Osteoblast (primary cell): ENCODE measurements at places on chromosomes 7 and 10. TPM values are rescaled to one million over a fixed set of nuclear protein-coding genes. Genes with fewer than 3 reads are reported as not detected.

Gene SPDYE6
- total RNA-seq: not detected in 2 replicates

Gene ZPBP
- not detected in 2 replicates for total RNA-seq

Gene SSC4D
- 0.88 and 1.1 TPM in 2 replicates for total RNA-seq

Gene PTF1A
- not detected in 2 replicates for total RNA-seq

Gene SPAM1
- not detected in 2 replicates for total RNA-seq

Gene UPK3BL2
- 0.36 and 4.7 TPM in 2 replicates for total RNA-seq

Gene AGAP4
- 3.6 and 3.8 TPM in 2 replicates for total RNA-seq

Gene CNPY1
- total RNA-seq: not detected in 2 replicates

Gene ACADSB
- total RNA-seq: 8.5 and 9.4 TPM in 2 replicates

Gene VAX1
- not detected in 2 replicates for total RNA-seq

Gene ODAD2
- total RNA-seq: 0.59 and 0.72 TPM in 2 replicates

Gene CYCS
- total RNA-seq: 21.5 and 22.8 TPM in 2 replicates

DNA sequence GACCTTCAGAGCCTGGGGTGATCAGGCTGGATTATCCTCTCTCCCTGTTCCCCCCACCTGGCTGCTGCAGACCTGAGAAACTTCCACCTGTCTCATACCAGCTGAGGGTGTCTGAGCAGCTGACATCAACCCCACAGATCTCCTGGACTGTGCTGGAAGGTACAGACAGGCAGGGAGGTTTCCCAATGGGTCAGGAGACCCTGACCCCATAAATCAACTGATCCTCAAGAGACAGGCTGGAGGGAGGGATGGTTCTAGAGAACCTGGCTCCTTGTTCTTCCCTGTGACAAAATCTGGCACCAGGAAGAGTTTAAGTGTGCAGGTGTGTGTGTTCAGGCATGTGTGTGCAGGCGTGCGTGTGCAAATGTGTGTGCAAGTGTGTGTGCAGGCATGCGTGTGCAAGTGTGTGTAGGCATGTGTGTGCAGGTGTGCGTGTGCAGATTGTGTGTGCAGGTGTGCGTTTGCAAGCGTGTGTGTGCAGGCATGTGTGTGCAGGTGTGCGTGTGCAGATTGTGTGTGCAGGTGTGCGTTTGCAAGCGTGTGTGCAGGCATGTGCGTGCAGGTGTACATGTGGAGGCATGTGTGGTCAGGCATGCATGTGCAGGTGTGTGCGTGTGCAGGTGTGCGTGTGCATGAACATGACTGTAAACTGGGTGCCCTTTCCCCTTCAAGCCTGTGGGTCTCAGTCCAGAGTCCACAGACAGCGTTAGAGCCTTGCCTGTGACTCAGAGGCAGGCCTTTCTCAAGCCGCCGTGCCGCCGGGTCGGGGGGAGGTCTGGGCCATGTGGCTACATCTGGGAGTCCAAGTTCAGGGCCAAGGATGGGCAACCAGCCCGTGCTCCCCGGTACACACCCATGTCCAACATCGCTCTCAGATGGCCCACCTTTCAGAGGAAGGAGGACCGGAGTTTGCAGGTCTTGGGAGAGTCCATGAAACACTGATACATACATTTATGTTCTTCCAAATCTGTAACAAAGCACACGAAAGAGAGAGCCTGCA is 50.1 kb upstream of the ELN start:
- peak; percentile 96 for DNase-seq

- no peak for DNase-seq
Observed at GRCh38 chr7:150721970-150722373, 5.6 kb downstream of the GIMAP1 start.

- no peak for DNase-seq
Observed at GRCh38 chr10:114801411-114801813, 20.2 kb upstream of the FHIP2A start.

- no peak for DNase-seq
Observed at GRCh38 chr7:114629762-114630161, 215.1 kb downstream of the FOXP2 start.

- DNase-seq: no peak
Observed at GRCh38 chr10:3516234-3516922, 268.6 kb downstream of the KLF6 start.

- no peak for DNase-seq
Observed at GRCh38 chr7:17446340-17446739, 147.9 kb downstream of the AHR start.

DNA sequence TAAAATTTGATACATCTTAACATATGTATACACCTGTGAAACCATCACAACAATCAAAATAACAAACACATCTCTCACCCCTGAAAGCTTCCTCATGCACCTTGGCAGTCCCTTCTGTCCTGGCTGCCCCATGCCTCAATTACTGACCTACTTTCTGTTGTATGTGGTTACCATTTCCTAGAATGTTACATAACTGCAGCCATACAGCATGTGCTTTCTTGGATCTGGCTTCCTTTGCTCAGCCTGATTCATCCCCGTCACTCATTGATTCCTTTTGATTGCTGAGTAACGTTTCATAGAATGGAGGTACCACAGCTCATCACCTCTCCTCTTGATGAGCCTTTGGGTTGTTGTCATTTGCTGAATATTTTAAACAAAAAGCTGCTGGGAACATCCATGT is 165.3 kb downstream of the CELF2 start:
- no peak for DNase-seq

GRCh38 chr10:76942628-76943416 is 694.8 kb downstream of the KCNMA1 start:
- DNase-seq: no peak

DNA sequence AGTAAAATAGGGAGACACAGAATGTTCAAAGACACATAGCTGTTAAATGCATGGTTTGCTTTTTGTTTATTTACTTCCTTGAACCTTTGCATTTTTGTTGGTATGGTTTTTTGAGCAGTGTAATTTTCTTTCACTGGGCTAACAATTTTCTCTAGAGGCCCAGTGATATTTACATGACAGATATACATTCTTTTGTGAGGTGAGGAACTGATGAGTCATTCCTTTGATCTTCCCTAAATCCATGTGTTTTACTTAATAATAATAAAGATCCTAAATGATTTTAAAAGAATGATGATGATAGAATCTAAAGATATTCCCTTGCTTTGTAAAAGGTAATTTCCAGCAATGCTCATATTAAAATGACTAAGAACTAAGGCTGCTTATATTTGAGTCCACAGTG is 188.5 kb upstream of the ANK3 start:
- DNase-seq: no peak

- DNase-seq: no peak
Observed at GRCh38 chr10:14884082-14884481, 5.4 kb downstream of the SUV39H2 start.

DNA sequence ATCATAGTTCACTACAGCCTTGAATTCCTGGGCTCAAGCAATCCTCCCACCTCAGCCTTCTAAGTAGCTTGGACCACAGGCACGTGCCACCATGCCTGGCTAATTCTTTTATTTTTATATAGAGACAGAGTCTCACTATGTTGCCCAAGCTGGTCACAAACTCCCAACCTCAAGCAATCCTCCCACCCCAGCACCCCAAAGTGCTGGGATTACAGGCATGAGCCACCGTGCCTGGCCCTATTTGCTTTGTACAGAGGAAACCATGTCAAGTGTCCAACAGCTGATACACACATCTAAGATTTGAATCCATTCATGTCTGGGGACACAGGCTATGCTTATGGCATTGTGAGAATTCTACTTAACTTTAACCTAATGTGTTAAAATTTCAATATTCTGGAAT is 29.9 kb upstream of the MPP7 start:
- DNase-seq: no peak

DNA sequence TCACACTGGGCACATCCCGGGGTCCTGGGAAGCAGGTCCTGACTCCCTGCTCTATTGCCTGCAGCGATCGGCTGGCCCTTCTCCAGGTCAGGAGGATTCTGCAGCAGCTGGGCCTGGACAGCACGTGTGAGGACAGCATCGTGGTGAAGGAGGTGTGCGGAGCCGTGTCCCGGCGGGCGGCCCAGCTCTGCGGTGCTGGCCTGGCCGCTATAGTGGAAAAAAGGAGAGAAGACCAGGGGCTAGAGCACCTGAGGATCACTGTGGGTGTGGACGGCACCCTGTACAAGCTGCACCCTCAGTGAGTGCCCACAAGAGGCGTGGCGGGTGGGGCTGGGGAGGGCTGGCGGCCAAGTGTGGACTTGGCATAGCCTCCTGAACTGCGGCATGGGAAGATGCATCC is 12.8 kb upstream of the HK1 start:
- no peak for DNase-seq

GRCh38 chr7:33744293-33745075 is 160.9 kb upstream of the BMPER start:
- DNase-seq: no peak

- DNase-seq: no peak
Observed at GRCh38 chr10:104601166-104601565, 39.9 kb upstream of the SORCS3 start.

DNA sequence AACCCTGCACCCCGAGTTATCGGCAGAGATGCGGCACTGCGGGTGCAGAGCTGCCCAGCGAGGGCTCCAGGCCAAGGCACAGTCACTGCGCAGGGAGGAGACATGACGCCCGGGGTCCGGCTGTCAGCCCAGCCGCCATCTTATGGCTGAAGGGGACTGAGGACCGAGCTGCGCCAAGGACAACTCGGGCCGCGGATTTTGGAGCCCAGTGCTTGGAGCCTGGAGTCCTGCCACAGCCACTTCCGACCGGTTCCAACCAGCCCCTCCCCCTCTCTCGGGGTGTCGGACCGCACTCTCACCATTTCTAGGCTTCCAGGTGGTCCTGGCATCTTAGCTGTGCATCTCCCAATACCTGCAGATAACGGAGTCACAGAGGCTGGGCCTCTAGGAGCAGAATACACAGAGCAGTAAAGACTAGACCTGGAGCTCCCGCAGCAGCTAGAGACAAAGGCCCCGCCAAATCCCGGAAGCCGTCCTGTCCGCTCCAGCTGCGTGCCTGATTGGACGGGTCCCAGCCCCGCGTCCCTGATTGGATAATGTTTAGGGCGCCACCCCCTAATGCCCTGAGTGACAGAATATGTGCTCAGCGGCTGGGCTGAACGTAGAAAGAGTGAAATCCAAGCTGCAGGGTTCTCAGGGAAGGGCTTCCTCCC is at the start of gene ZNF680:
Gene ZNF680, minus strand, starts transcription at position 446 of the 653 bp plus-strand sequence. Its CDS starts 117 bp downstream, at position 329.
- DNase-seq: peak; percentile 98

GRCh38 chr7:158585721-158586498 is 1.7 kb downstream of the PTPRN2 start:
- DNase-seq: no peak

DNA sequence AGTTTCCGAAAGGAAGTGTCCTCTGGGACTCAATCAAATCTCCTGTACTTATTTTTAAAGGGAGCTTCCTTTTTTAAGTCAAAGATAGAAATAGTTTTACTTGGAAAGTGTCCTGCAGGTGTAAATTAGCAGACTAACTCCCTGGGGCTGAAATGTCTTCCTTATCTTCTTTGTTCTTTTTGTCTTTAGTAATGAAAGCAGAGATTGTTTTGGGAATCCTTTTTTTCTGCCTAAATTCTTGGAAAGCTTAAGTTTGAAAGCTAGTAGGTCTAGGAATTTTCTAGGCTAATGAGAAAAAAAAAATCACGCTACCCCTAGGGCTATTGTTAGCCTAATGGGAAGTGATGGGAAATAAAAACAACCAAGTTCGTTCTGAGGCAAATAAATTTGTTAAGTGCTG is 139.1 kb upstream of the CSTF2T start:
- DNase-seq: no peak

GRCh38 chr10:104122225-104123107 is 495 bp downstream of the SFR1 start:
- no peak for DNase-seq

GRCh38 chr7:79502151-79502550 is 48.7 kb upstream of the MAGI2 start:
- no peak for DNase-seq

DNA sequence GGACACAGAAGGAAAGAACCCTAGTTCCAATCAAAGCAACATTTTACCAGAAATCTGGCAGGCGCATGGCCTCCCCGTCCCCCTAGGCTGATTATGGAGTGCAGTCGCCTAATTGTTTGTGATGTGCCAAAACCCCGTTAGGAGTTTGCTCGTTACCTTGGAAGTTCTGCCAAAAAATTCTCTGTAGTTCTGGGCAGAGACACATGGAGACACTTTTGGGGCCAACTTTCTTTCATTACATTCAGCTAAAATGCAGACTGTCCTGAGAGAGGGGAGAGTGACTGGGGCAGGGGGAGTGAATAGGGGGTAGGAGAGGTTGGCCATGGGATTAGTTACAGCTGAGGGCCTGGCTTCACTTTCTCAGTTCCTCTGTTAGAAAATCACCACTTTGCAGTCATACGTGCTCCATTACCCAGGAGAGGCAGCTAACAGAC is 158.0 kb upstream of the NPVF start:
- DNase-seq: peak; percentile 15

- peak; percentile 77 for DNase-seq
Observed at GRCh38 chr10:80075781-80076180, 2.7 kb upstream of the TMEM254 start.

- DNase-seq: no peak
Observed at GRCh38 chr10:16966991-16967865, 150.0 kb upstream of the RSU1 start.
